ENCODE measurements at places on chromosomes 12 and 14.

GRCh38 chr12:24996102-24996797 is 47.3 kb upstream of the BCAT1 start:
- DNase-seq = no peak

DNA sequence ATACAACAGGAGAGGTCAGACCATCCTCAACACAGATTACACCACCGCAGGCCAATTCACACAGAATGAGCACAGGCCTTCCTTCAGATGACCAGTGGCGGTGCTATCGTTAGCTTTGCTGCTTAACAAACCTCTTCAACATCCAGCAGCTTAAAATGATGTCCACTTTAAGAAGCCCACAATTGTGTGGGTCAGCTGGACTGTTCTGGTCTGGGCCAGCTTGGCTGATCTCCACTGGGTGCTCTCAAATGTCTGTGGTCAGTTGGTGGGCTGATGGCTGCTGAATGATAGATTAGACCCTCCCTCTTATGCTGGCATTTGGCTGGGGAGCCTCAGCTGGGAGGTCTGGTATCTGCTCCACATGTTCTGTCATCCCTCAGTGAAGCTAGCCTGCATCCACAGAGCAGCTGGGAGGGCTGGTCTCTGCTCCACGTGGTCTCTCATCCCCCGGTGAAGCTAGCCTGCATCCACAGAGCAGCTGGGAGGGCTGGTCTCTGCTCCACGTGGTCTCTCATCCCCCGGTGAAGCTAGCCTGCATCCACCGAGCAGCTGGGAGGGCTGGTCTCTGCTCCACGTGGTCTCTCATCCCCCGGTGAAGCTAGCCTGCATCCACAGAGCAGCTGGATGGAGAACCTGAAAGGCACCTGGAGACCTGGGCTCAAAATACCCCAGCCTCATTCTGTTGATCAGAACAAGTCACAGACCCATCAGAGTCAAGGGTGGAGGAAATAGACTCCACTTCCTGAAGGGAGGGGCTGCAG is 203.6 kb upstream of the DIO3 start:
- no peak for DNase-seq

DNA sequence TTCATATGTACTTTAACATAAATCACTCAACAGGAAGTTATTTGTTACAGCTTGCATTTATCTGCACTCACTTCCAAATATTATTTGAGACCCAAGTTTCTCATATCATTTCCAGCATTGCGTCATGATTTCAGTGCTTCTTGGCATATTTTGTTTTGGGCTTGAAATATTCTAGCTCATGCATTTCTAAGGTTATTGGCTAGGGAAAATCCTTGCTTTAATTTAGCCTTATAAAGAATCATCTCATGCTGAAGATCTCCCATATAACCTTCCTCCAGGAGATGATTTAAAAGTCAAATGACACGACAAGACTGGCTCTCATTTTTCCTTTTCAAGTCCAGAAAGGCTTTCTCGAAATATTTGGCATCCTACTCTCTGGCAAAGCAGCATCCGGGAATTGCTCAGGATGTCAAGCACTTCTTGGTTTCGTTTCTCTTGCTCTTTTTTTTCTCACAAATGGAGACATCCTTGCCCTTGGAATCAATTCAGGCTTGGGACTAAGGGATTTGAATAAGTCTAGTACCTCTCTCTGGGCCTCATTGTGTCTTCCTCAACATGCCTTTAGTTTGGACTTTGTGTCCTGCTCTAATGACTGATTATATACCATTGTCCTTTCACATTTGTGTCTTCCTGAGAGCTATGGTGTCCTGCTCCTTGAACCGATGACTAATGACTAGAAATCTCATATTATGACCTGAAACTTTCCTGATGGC is 295.0 kb downstream of the RMST start:
- DNase-seq = no peak

GRCh38 chr12:108175310-108175709 is 46.2 kb downstream of the WSCD2 start:
- DNase-seq = no peak

GRCh38 chr12:4829161-4829792 is 80.4 kb upstream of the KCNA1 start:
- no peak for DNase-seq

GRCh38 chr14:96806836-96807235 is 9.7 kb downstream of the VRK1 start:
- no peak for DNase-seq

DNA sequence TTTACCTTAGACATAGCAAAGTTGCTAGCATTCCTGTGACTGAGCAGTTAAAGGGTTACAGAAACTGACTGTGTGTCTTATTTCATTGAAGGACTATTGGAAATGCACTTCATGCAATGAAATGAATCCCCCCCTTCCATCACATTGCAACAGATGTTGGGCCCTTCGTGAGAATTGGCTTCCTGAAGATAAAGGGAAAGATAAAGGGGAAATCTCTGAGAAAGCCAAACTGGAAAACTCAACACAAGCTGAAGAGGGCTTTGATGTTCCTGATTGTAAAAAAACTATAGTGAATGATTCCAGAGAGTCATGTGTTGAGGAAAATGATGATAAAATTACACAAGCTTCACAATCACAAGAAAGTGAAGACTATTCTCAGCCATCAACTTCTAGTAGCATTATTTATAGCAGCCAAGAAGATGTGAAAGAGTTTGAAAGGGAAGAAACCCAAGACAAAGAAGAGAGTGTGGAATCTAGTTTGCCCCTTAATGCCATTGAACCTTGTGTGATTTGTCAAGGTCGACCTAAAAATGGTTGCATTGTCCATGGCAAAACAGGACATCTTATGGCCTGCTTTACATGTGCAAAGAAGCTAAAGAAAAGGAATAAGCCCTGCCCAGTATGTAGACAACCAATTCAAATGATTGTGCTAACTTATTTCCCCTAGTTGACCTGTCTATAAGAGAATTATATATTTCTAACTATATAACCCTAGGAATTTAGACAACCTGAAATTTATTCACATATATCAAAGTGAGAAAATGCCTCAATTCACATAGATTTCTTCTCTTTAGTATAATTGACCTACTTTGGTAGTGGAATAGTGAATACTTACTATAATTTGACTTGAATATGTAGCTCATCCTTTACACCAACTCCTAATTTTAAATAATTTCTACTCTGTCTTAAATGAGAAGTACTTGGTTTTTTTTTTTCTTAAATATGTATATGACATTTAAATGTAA is 31.5 kb downstream of the MDM2 start:
- no peak for DNase-seq

DNA sequence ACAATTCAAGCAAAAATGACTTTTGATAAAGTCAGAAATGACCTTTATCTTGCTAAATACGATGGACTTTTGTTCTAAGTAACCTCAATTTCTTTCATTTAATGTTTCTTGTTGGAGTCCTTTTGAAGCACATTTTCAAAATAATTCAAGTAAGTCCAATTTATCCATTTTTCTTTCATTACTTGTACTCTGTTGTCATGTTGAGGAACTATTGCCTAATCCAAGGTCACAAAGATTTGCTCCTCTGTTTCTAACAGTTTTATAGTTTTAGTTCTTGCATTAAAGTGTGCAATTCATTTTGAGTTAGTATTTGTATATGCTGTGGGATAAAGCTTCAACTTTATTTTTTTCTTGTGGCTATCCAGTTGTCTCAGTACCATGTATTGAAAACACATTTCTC is 66.7 kb downstream of the CCER1 start:
- no peak for DNase-seq

DNA sequence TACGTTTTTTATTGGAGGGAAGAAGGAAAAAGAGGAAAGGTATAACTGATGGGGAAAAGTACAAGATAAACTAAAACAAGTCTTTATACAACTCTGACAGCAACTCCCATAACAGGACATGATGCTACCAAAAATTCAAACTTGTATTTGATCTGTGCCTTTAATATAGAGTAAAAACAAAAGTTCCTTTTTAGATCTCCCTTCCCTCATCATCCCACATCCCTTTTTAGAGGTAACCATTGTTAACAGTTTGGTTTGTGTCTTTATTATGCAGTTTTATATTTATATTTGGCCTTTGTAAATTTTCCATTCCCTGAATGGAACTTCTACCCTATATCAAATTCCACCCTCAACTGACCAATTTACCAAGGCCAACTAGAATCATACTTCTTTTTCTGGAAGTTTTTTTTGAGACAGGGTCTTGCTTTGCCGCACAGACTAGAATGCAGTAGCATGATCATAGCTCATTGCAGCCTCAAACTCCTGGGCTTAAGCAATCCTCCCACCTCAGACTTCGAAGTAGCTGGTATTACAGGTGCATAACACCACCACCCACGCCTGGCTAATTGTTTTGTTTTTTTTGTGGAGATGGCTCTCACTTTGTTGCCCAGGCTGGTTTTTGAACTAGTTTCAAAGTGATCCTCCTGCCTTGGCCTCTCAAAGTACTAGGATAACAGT is 36.9 kb downstream of the RAB21 start:
- DNase-seq = no peak

GRCh38 chr14:34583525-34583924 is 44.0 kb upstream of the EAPP start:
- DNase-seq = no peak

DNA sequence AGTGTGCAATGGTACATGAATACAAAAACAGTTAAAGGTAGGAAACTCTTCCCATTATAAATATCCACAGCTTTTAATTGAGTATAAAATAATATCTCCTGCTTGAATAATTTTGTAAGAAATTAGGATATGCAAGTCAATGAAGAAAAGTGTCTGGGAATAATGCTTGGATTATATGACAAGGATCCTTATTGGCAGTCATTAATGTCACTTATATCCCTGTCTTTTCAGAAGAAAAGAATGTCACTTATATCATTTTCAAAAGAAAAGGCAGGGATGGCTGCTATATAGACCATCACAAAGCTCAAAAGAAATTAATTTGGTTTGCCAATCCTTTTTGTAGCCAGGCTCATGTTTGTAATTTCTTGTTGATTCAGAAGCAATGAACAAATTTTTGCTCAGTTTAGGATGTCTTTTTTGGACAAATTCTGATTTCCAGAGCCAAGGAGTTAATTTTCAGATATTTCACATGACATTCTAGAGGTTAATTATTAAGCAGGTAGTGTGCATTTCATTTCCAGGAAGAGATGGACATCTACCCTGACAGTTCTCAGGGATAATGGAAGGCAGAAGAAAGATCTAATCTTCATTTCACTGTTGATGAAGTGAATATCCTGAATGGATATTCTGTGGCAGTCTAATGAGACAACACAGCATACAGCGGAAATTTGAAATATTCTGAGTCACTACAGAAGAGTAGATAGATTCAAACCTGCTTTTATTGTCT is 299.8 kb downstream of the RPS29 start:
- no peak for DNase-seq

GRCh38 chr14:22882529-22883172 is 371 bp upstream of the REM2 start:
- DNase-seq = peak; percentile 46

GRCh38 chr14:64201296-64201695 is 92.9 kb downstream of the ESR2 start:
- peak; percentile 30 for DNase-seq

DNA sequence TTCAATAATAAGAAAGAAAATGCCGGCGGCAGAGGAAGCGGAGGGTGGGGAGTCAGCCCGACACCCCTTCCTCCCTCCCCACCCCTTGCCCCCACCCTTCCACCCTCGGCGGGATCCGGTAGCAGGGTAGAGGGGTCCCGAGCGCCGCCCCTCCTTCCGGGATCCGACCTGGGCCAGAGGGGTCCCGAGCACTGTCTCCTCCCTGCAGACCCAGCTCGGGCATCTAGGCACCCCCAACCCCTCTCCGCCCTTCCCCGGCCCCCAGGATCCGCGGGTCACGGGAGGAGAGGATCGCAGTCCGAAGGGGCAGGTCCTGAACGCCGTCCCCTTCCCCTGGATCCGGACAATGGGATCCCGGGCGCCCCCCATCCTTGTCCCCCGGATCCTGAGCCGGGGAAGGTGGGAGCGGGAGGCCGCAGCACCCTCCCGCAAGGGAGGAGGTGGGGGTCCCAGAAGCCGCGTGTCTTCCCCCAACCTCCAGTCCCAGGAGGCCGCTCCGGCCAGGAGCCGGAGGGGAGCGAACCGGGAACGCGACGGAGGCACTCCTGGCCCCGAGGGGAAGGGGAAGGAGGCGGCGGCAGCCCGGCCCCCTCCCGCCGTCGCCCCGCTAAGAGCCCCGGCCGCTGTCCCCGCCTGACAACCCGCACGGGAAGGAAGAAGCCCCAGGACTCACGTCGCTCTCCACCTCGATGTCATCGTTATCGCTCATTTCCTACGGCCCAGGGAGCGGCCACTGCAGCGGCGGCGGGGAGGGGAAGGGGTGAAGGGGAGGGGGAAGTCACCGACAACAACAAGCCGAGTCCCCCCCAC is 481 bp downstream of the MAX start:
- DNase-seq = no peak

DNA sequence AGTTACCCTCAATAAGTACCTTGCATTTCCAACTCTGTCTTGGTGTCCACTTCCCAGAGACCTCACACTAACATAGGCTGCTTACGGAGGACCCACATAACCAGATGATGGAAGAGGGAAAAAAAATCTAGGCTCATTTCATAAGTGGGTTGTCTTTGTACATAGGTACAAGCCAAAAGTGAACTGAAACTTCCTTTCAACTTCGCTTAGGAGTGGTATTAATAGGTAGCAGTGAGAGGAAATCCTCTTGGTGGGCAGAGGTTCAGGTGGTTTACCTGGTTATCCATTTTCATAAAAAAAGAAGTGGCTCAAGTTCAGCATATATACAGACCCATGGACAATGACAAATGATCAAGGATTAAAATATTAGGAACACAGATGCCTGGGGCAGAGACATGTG is 35.8 kb upstream of the RNU6-7 start:
- DNase-seq = no peak

GRCh38 chr12:27794818-27795584 is 15.0 kb upstream of the MANSC4 start:
- DNase-seq = no peak

- no peak for DNase-seq
These were observed 29.8 kb upstream of the DLGAP5 start for GRCh38 chr14:55221186-55221585.

GRCh38 chr12:53735556-53735955 is 8.3 kb upstream of the CALCOCO1 start:
- no peak for DNase-seq

GRCh38 chr12:52187640-52188039 is 4.2 kb downstream of the KRT80 start:
- DNase-seq = no peak

GRCh38 chr12:6945613-6946012 is 1.8 kb downstream of the C12orf57 start:
- DNase-seq = no peak

- no peak for DNase-seq
These were observed 22.6 kb upstream of the SLC15A5 start for GRCh38 chr12:16300122-16300521.

DNA sequence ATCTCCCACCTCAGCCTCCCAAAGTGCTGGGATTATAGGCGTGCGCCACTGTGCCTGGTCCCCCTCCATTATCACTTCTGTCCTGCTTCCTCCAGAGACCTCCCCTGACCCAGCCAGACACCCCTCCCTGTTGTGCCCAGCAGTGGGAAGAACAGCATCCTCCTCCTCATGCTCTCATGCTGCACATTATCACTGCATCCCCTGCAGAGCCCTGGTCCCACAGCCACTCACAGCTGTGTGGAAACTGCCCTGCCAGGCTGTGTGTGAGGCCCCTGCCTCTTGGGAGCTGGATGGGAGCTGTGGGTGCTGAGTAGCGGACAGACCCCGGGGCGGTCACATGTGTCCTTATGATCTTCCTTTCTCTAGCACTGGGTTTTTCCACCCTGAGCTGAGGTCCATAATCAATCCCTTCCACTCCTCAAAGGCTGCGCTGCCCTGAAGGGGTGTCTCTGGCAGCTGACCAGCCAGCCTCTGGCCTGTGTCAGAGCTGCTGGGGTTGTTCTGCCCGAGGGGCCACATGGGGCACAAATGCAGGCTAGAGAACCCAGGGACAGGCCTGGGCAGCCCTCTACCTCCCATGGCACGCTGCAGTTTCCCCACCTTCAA is 9.2 kb downstream of the HIP1R start:
- DNase-seq = no peak
